Left renal pelvis (tissue), 4 donors: ENCODE measurements at places on chromosomes 4 and X.

DNA sequence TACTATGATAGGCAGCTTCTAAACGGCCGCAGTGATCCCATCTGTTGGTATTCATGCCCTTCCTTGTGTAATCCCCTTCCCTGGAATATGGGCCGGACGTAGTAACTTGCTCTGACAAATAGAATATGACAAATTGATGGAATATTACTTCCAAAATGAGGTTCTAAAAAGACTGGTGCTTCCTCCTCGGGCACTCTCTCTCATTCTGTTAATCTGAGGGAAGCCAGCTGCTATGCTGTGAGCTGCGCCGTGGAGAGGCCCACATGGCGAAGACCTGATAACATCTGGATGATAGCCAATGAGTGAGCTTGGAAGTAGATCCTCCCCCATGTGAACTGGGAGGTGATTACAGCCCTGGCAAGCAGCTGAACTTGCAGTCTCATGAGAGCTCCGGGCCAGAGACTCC is 27.2 kb upstream of the SLC25A4 start:
- peak; percentile 80 for DNase-seq

GRCh38 chr4:119833611-119834010 is 205.0 kb upstream of the PDE5A start:
- no peak for DNase-seq

GRCh38 chr4:167622481-167623240 is 388.4 kb upstream of the SPOCK3 start:
- DNase-seq = peak; percentile 28

DNA sequence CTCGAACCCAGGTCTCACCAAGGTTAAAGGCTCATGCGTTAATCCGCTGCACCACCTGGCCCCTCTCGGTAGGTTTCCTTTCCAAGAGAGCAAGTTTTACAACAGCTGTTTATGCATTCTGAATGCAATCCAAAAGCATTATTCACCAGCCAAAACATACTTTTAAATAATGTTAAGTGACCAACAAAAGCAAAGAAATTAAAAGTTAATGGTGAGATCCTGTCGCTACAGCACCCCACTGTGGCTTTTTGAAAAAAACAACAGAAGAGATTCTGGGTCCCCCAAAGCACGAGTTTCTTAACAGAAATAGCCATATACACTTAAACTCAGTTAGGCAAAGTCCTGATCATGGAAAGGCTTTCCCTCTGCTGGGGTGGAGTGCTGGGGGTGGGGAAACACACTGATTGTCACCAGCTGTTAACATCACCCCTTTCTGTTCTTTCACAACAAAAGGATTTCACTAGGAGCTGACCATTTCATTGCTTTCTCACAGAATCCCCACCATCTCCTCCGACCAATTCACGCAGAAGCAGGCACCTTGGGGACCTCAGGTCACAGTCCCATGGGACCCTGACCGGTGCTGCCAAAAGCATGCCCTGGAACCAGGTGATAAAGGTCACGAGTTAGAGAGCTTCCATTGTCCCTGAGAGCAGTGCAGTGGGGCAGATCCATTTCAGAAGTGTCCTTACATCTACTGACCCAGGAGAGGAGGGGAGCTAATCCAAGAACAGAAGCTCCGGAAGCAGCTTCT is 51.2 kb downstream of the ZNF827 start:
- DNase-seq = no peak

DNA sequence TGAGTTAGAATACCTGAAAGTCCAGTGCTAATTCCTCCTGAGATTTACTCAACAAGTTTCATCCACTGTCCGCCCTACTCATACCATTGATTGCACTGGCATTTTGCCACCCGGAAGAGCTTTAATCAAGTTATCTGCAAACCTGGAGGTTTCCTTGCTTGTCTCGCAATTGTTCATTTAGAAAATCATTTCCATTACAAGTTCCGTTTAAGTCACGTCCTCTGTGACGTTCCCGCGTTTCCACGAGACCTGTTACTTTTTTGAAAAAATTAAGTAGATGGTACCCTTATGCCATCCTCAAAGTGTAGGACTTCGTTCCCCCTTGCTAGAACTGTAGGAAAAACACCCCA is 761 bp upstream of the FRYL start:
- no peak for DNase-seq

DNA sequence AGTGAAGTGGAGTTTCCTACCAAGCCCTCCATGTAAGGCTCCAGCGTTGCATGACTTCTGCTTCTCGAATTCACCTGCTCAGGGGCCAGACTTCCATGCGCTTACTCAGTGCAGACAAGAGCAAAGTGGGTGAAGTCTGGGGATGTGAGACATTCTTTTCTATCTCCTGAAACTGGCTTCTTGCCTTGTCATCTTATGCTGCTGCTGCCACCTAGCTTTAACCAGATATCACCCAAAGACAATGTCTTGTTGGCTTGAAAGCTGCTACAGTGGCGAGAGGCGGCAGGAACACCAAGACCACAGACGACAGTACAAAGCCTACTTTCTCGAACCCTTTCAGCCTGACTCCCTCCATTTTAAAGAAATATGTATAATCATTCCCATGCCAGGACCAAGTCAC is 103.6 kb upstream of the ADGRG2 start:
- DNase-seq = no peak

- DNase-seq = no peak
These were observed 21.3 kb downstream of the ETDA start for GRCh38 chrX:135273162-135273561.

DNA sequence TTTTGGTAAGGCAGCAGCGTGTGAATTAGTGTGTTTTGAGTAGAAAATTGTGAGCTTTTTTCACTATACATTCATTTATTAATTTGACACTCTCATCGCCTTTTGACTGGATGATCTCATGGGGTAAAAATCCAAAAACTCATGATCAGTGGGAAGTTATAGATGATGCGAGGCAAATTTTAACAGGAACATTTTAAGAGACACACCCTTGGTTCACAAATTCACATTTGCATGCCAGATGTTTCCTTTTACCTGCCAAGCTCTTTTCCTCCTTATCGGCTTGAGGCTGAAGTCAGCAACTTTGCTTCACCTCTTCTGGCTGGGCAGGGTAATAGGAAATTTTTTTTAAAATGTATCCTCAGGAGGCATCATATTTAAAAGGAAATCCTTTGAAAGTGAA is 318.0 kb upstream of the HS3ST1 start:
- DNase-seq = no peak

- no peak for DNase-seq
These were observed 118.8 kb upstream of the CBR4 start for GRCh38 chr4:169128902-169129301.

- no peak for DNase-seq
These were observed 8.1 kb downstream of the COQ2 start for GRCh38 chr4:83276299-83277040.

GRCh38 chrX:14027036-14027435 is 2.7 kb downstream of the GEMIN8 start:
- DNase-seq = no peak

- no peak for DNase-seq
These were observed 520.1 kb upstream of the GALNT7 start for GRCh38 chr4:172648471-172648870.

- DNase-seq = no peak
These were observed 188.1 kb upstream of the FAM241A start for GRCh38 chr4:111957116-111957515.

DNA sequence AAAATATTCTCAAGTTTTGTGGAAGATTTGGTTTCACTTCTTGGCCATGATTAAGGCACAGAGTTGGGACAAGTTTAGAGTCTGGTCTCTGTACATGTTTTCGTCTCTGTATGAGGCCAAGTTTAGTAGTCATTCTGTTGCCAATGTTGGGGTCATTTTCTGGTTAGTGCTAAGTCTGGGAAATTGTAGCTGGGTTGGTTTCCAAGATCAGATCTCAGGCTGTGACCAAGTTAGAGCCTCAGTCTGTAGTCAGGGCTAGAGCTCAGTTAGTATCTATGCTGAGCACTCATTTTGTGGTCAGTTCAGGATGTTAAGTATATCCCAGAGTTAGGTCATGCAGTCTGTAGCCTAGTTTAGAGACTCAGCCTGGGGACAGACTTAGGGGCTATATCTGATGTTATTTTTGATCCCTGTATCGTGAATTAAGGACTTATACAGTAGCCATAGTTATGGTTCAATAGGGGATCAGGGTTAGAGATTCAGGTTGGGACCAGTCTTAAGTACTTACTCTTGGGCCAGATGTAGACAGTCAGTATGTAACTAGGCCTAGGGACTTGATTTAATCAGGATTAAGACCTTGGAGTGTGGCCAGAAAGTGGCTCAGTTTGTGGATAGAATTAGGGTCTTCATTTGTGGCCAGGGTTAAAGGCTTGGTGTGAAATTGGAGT is 6.6 kb upstream of the ENOX2 start:
- DNase-seq = no peak

DNA sequence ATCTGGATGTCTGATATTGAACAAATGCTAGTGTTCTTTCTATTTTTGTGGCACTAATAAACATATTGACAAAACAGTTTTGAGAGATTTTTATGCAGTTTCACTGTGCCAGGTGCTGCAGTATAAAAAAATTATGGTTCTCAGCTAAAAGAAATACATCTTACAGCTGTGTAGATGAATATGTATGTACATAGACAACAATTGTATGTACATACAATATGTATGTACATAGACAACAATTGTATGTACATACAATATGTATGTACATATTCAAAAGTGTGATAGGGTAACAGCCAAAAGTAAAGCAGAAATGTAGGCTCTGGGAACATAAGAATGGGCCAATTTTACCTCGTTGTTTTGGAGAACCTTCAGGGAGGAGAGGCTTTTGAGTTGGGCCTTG is 390.0 kb upstream of the RPS6KA3 start:
- no peak for DNase-seq
